ENCODE measurements at places on chromosomes 13 and 19.

DNA sequence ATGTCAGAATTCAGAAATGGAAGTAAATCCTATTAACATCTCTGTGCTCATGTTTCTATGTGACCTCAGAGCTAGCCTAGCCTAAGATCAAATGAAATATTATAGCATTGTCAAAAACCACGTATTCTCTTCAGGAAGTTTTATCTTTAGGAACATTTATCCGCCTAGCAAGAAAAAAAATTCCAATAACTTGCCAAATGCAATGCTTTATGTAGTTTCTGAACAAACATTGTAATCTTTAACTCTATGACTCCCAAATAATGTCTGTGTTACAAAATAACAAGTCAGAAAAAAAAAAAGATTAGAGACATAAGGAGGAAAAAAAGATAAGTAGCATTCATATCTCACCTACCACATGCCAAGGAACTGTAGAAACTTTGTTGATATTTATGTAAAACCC, 18.4 kb upstream of the IPO5 start:
- no peak overlapping the region for H3K27ac ChIP-seq
- H3K27me3 ChIP-seq = no peaks in the 10 kb centered on the region
- no peaks in the 10 kb centered on the region for H3K4me1 ChIP-seq
- H3K4me3 ChIP-seq = no peak overlapping the region
- no peaks in the 10 kb centered on the region for H3K36me3 ChIP-seq
- DNase-seq = no peak

- no peak for DNase-seq
- no peaks in the 10 kb centered on the region for H3K4me1 ChIP-seq
- H3K27ac ChIP-seq = no peak overlapping the region
- H3K27me3 ChIP-seq = no peaks in the 10 kb centered on the region
These were observed 61.2 kb downstream of the PEPD start for GRCh38 chr19:33460221-33460908.

- H3K27ac ChIP-seq = no peak overlapping the region
- H3K4me3 ChIP-seq = no peak overlapping the region
- no peaks in the 10 kb centered on the region for H3K4me1 ChIP-seq
These were observed 872.0 kb upstream of the GPC6 start for GRCh38 chr13:92354583-92354982.

DNA sequence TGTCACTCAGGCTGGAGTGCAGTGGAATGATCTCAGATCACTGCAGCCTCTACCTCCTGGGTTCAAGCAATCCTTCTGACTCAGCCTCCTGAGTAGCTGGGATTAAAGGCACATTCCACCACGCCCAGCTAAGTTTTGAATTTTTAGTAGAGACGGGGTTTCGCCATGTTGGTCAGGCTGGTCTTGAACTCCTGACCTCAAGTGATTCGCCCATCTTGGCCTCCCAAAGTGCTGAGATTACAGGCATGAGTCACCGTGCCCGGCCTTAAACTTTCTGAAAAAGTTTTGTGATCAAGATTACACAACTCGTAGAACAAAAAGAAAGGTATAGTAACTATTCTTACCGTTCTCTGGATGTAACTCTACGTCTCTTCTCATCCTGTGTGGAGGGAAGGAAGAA, 21.2 kb downstream of the DNMT1 start:
- peaks cover 22% of the 10 kb centered on the region for H3K36me3 ChIP-seq
- no peaks in the 10 kb centered on the region for H3K4me1 ChIP-seq
- H3K27me3 ChIP-seq = no peaks in the 10 kb centered on the region

GRCh38 chr19:10764340-10764894, 46.5 kb downstream of the DNM2 start:
- H3K36me3 ChIP-seq = peaks cover 5% of the 10 kb centered on the region
- H3K4me1 ChIP-seq = peaks cover 34% of the 10 kb centered on the region
- no peak overlapping the region for H3K4me3 ChIP-seq
- no peak overlapping the region for H3K27ac ChIP-seq
- no peak for DNase-seq

DNA sequence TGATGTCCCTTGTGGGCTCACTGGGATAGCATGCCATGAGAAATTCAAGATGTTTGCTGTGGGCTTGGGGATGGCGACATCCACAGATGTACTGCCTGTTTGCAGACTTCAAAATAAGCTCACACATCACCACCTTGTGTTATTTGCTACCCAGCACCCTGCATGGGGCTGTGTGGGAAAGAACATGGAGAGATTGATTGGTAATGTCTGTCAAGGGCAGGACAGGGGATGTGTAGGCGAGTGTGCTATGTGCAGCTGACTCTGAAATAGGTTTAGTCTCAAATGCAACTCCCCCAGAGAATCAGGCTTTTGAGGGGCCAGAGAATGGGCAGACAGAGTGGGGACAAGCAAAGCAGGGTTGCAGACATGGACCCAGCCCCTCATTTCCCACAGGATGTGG, 24.7 kb downstream of the PNPLA6 start:
- no peak overlapping the region for H3K27ac ChIP-seq
- DNase-seq = no peak
- peaks cover 37% of the 10 kb centered on the region for H3K36me3 ChIP-seq
- H3K4me3 ChIP-seq = no peak overlapping the region
- H3K4me1 ChIP-seq = no peaks in the 10 kb centered on the region

DNA sequence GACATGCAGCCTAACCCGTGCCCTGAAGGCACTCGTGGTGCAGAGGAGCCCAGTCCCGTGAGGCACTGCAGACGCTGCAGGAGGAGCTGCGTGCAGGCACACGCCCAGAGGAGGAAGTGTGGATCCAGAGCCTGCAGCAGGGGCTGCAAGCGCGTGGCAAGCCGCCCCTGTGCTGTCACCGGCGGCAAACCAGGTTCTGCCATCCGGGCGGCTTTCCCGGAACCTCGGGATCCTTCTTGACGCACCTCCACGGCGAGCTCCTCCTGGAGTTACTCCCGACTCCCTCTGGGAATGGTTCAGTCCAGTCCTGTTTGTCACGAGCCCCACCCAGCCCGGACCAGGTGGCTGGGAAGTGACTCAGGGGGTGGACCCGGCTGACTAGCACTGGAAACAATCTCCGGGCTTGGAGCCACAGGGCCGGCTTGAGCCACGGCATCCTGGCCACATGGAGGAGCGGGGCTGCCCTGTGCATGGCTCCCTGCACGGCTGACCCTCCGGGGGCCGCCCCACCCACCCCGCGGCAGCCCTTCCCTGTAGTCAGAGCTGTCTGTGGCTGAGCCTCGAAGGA, 10.2 kb downstream of the DPP9 start:
- H3K4me1 ChIP-seq = peaks cover 24% of the 10 kb centered on the region
- peak; percentile 43 for DNase-seq
- no peak overlapping the region for H3K27ac ChIP-seq
- no peak overlapping the region for H3K4me3 ChIP-seq
- peaks cover 43% of the 10 kb centered on the region for H3K36me3 ChIP-seq

DNA sequence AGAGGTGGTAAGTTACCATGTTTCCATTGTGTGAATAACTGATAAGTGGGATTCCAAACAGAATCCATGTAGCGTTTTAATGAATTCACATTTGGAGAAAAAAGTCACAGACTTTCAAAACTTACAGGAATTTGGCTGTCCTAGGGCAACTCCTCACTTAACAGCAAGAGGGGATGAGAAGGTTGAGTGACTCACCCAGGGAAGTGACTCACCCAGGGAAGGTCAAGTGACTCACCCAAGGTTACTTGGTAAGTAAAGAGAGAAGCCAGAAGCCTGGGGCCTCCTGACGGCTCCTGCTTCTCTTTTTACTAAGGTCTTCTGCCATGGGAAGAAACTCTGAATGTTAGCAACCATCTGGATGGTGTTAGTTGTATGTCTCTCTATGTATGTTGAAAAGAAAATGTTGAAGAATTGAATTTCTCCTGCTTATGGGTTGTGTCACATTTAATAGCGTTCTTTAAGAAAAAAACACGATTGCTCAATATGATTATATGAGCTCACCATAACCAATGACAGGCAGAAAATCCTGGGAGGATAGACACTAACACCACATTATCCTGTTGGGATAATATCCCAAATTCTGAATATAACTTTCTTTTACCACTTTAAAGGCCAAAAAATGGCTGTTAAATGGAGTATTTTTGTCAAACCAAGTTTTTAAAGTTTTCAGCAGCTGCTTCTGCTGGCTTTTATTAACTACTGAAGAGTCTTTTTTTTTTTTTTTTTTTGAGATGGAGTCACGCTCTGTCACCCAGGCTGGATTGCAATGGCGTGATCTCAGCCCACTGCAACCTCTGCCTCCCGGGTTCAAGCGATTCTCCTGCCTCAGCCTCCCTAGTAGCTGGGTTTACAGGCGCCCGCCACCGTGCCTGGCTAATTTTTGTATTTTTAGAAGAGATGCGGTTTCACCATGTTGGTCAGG, 195.6 kb downstream of the GGACT start:
- H3K4me3 ChIP-seq = no peak overlapping the region
- H3K4me1 ChIP-seq = peaks cover 9% of the 10 kb centered on the region
- DNase-seq = no peak
- H3K27me3 ChIP-seq = no peaks in the 10 kb centered on the region
- H3K36me3 ChIP-seq = no peaks in the 10 kb centered on the region

GRCh38 chr19:33432446-33433170, 59.1 kb downstream of the CEBPG start:
- peak overlapping the region; percentile 17 for H3K27ac ChIP-seq
- H3K4me1 ChIP-seq = peaks cover 62% of the 10 kb centered on the region
- H3K4me3 ChIP-seq = no peak overlapping the region
- H3K36me3 ChIP-seq = no peaks in the 10 kb centered on the region
- DNase-seq = no peak

- no peak for DNase-seq
- H3K4me1 ChIP-seq = no peaks in the 10 kb centered on the region
- H3K27ac ChIP-seq = no peak overlapping the region
These were observed 281.2 kb downstream of the SHISA2 start for GRCh38 chr13:25770601-25771000.

GRCh38 chr13:50916701-50917184, 7.2 kb downstream of the RNASEH2B start:
- H3K36me3 ChIP-seq = no peaks in the 10 kb centered on the region
- H3K27ac ChIP-seq = no peak overlapping the region
- H3K4me3 ChIP-seq = no peak overlapping the region
- DNase-seq = no peak
- H3K4me1 ChIP-seq = peaks cover 10% of the 10 kb centered on the region
- no peaks in the 10 kb centered on the region for H3K27me3 ChIP-seq

- no peak overlapping the region for H3K4me3 ChIP-seq
- no peaks in the 10 kb centered on the region for H3K4me1 ChIP-seq
- no peaks in the 10 kb centered on the region for H3K36me3 ChIP-seq
- H3K27me3 ChIP-seq = no peaks in the 10 kb centered on the region
These were observed 193.5 kb downstream of the PCDH17 start for GRCh38 chr13:57825066-57825465.

GRCh38 chr19:4295972-4296771, 6.0 kb downstream of the TMIGD2 start:
- H3K4me3 ChIP-seq = no peak overlapping the region
- peaks cover 14% of the 10 kb centered on the region for H3K4me1 ChIP-seq
- peak overlapping the region; percentile 24 for H3K27ac ChIP-seq

GRCh38 chr19:10713317-10713716, 4.6 kb upstream of the DNM2 start:
- no peaks in the 10 kb centered on the region for H3K4me1 ChIP-seq
- H3K4me3 ChIP-seq = no peak overlapping the region
- H3K36me3 ChIP-seq = peaks cover 2% of the 10 kb centered on the region
- no peak overlapping the region for H3K27ac ChIP-seq

DNA sequence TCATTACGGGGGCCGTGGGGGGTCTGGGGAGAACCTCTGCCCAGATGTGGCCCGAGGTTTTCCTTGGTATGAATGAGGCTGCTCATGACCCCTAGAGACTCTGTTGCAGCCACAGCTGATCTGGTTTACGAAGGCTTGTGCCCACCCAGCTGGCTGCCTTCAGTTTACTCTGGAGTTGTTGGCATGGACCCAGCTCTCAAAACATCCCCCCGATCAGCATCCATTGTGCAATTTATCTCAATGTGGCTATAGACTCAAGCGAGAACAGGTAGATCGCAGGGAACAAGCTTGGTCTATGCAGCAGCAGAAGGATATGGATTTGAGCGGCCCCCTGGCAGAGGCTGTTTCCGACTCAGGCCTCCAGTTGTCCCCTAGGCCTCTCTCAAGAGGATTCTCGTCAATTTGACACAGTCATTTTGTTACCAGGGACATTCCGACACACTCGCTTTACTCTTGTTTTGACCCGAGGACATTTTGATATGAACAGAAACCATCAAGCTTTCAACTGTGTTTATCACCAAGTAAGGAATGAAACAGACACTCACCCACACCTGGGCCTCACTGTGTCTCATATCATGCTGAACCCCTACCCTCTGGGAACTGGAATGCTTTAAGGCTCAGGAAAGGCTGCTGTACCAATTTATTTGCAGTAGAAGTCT, 161.5 kb downstream of the KATNAL1 start:
- H3K36me3 ChIP-seq = no peaks in the 10 kb centered on the region
- DNase-seq = no peak
- H3K4me3 ChIP-seq = no peak overlapping the region
- H3K27me3 ChIP-seq = no peaks in the 10 kb centered on the region
- H3K4me1 ChIP-seq = peaks cover 28% of the 10 kb centered on the region

- DNase-seq = no peak
- no peak overlapping the region for H3K27ac ChIP-seq
- H3K27me3 ChIP-seq = no peaks in the 10 kb centered on the region
- no peak overlapping the region for H3K4me3 ChIP-seq
- H3K4me1 ChIP-seq = no peaks in the 10 kb centered on the region
These were observed 1551.9 kb downstream of the EFNB2 start for GRCh38 chr13:104983601-104984000.

DNA sequence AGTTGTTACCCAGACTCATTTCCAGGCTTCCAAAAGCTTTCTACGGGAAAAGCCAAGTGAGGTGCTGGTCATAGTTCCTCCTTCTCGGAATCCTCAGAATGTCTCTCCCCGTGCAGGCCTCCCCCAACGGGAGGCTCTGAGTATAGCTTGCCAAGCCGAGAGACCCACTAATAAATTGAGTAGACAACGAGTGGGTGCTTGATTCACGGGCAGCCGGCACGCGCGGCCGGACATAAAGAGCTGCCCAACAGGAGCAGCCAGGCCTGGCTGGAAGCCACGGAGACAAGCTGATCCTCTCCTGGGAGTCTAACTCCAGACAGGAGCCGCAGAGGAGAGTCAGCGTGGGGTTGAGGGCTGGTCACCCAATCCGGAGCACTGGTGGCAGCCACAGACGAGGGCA, 43.4 kb upstream of the MEDAG start:
- no peak overlapping the region for H3K4me3 ChIP-seq
- H3K36me3 ChIP-seq = no peaks in the 10 kb centered on the region
- peaks cover 31% of the 10 kb centered on the region for H3K4me1 ChIP-seq
- no peaks in the 10 kb centered on the region for H3K27me3 ChIP-seq
- no peak for DNase-seq

GRCh38 chr19:3632739-3633558, 6.4 kb upstream of the CACTIN start:
- H3K36me3 ChIP-seq = no peaks in the 10 kb centered on the region
- no peak overlapping the region for H3K27ac ChIP-seq
- no peak overlapping the region for H3K4me3 ChIP-seq
- no peak for DNase-seq
- H3K4me1 ChIP-seq = no peaks in the 10 kb centered on the region
- H3K27me3 ChIP-seq = no peaks in the 10 kb centered on the region

GRCh38 chr13:22967669-22968068, 213.1 kb upstream of the SGCG start:
- no peaks in the 10 kb centered on the region for H3K4me1 ChIP-seq
- no peaks in the 10 kb centered on the region for H3K36me3 ChIP-seq
- no peak overlapping the region for H3K27ac ChIP-seq
- H3K4me3 ChIP-seq = no peak overlapping the region
- peaks cover 22% of the 10 kb centered on the region for H3K27me3 ChIP-seq
- no peak for DNase-seq

GRCh38 chr19:35534803-35535480, 1.7 kb downstream of the GAPDHS start:
- H3K4me3 ChIP-seq = no peak overlapping the region
- no peak overlapping the region for H3K27ac ChIP-seq
- peaks cover 59% of the 10 kb centered on the region for H3K27me3 ChIP-seq
- H3K4me1 ChIP-seq = peaks cover 5% of the 10 kb centered on the region
- DNase-seq = no peak

GRCh38 chr19:4537953-4538600, 1.8 kb downstream of the LRG1 start:
- DNase-seq = no peak
- no peaks in the 10 kb centered on the region for H3K36me3 ChIP-seq
- H3K4me3 ChIP-seq = no peak overlapping the region
- H3K27ac ChIP-seq = no peak overlapping the region
